NCI-H2081 treated with DMSO at 0.1 percent for 48 hours (cell line): ENCODE measurements at places on chromosomes 2 and 18.
A peak's percentile ranks its signal among the peaks of the same experiment; 100 is the strongest.

GRCh38 chr18:55307505-55307904, 280.5 kb downstream of the TCF4 start:
- no peak for DNase-seq

GRCh38 chr2:218428846-218429558, 10.1 kb downstream of the VIL1 start:
- no peak for DNase-seq

GRCh38 chr18:43046322-43046721, 69.2 kb downstream of the RIT2 start:
- DNase-seq, result no peak

- no peak for DNase-seq
Measured at GRCh38 chr2:158006961-158007719, 94.5 kb upstream of the UPP2 start.

GRCh38 chr2:166193407-166193806, 65.6 kb upstream of the SCN1A start:
- DNase-seq, result no peak

DNA sequence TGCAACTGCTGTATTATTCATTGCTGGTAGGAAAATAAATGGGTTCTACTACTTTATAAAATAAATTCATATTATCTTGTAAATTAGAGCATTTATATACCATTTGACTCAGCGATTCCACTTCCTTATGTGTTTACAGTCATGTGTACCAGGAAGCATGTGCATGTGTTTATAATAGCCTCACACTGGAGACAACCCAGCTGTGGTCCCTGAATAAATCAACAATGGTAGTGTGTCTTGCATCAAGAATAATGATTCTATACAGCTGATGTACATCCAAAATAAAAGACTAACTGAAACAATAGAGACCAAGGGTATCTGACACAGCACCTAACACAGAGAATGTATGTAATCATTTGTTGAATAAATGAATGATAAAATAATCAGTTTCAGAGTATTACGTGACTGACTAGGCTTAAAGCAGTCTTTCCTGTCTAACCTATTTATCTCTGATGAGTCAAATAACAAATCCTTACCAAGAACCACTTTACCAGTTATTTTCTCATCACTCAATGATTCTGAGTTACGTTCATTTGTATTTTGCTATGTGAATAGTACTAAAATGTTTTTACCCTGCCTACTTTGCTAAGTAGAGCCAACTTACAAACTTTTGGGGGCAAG, 216.8 kb downstream of the UBE2E3 start:
- DNase-seq, result no peak

DNA sequence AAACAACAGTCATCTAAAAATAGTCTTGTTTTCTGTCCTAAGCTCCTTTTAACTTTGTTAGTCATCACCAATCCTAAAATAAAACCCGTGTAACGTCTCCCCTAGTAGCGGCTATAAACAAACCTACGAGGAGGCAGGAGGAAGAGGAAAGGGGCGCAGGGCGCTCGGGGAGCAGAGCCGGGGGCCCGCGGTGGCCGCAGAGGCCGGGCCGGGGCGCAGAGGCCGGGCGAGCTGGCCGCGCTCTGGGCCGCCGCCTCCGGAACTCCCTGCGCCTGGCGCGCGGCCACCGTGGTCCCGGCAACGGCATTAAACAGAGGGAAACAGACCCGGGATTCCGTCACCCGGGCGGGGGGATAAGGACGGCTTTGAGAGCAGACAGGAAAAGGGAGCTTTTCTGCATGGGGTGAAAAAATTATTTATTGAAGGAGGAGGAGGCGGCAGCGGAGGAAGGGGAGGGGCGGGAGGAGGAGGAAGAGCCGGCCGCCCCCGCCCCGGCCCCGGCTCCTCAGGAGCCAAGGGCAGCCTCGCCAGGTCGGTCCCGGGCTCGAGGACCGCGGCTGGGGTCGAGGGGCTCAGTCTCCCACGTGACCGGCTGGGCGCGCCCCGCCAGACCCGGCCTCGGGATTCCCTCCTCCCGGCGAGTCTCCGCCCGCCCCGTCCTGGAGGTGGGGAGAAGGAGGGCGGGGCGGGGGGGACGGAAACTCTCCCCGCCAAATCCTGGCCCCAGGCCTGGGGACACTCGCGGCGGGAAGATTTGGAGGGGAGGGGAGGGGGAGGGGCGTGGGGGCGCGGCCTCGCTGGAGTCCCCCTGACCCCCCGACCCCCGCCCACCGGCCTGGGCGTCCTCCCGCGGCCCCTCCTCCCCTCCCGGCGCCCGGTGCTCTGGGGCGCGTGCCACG, 1.8 kb upstream of the NFATC1 start:
- DNase-seq, result peak; percentile 19

DNA sequence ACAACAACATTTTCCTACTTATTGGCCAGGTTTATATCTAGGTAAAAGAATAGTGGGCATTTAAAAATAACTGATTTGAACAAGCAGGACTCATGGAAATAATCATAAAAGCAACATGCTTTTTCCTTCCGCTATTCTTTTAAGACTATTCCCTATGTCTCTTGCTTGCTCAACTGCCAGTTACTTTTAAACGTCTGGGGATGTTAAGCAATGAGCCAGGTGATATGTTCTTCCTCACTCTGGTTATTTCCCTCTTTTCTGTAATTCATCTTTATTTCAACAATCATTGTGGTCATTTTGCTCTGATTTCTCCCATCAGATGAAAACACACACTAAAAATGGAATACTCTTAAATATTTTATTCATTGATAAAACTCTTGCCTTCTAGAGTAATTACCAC, 33.4 kb upstream of the SLC8A1 start:
- DNase-seq, result no peak

GRCh38 chr2:60652832-60653340, 99.4 kb upstream of the BCL11A start:
- DNase-seq, result no peak
